Melanocyte of skin (primary cell): ENCODE measurements at places on chromosomes 1 and 21. TPM values are rescaled to one million over a fixed set of nuclear protein-coding genes. Genes with fewer than 3 reads are reported as not detected.

The TRIM46 gene
- 3.9 and 4.3 TPM in 2 replicates for total RNA-seq

The PLA2G2A gene
- not detected in 2 replicates for total RNA-seq

The CLIC6 gene
- total RNA-seq = under 0.01 TPM in 1 of 2 replicates, not detected in the other

The UBL4B gene
- total RNA-seq = not detected in 2 replicates

The S100A8 gene
- total RNA-seq = not detected in 2 replicates
